ENCODE measurements at places on chromosomes 6 and 20. TPM values are rescaled to one million over a fixed set of nuclear protein-coding genes. Genes with fewer than 3 reads are reported as not detected.

DNA sequence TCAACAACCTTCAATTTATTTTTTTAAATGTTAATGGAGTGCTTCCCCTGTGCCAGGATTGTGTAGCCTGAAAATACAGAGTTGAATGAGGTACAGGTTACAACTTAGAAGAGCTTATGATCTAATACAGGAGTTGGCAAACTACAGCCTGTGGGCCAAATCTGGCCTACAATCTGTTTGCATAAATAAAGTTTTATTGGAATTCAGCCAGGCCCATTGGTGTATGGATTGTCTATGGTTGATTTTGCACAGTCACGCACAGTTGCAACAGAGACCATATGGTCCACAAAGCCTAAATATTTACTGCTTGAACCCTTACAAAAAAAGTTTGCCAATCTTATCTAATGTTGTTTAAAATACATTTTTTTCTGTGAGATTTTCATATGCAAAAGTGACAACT, 177.3 kb upstream of the CCN2 start:
- no peak for DNase-seq

DNA sequence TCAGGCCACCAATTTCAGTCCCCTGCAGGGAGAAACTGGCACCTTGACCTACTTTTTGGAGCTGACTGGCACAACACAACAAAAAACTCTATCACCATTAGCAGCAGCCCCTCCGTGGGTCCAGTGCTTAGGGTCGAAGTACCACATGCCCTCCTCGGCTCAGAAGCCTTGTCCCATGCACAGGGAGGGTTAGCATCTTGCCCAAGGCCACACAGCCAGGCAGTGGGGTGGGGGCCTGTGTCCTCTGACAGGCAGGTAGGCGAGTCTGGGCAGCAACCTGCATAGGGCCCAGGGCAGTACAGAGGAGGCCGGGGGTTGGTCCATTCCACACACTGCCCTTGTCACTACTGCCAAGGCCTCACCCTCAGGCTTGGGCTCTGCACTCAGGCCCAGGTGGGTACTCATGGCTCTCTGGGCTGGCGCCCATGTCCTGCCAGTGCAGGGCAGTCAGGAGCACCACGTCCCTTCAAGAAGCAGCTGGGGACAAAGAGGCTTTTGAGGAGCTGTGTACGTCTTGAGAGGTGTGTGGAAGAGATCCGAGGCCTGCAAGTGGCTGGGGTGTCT, 53.6 kb downstream of the PYGB start:
- no peak for DNase-seq

MUC21 gene
- polyA plus RNA-seq: not detected

- DNase-seq: no peak
Observed at GRCh38 chr6:7053125-7053774, 54.5 kb upstream of the RREB1 start.

ERVFRD-1 gene
- polyA plus RNA-seq: 0.28 TPM

- peak; percentile 97 for DNase-seq
Observed at GRCh38 chr20:45933266-45934045, 1.0 kb upstream of the PCIF1 start.

DACT2 gene
- 1.5 TPM for polyA plus RNA-seq

DNA sequence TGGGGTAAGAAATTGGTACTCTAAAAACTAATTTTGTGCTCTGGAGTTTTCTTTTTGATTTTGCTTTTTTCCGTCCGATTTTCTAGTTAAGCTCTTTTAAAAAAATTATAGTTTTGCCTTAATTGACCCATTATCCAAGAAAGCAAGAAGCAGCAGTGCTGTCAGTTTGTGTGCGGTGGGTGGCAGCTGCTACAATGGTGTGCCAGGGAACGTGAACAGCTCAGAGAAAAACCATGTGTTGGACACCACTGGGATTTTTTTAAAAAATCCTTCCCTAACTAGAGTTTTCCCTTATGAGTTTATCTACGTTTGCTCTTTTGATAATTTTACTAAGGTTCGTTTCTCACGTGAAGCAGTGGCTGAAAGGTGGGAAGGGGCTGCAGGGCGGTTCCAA, 8.0 kb downstream of the MAP3K5 start:
- DNase-seq: no peak

DNA sequence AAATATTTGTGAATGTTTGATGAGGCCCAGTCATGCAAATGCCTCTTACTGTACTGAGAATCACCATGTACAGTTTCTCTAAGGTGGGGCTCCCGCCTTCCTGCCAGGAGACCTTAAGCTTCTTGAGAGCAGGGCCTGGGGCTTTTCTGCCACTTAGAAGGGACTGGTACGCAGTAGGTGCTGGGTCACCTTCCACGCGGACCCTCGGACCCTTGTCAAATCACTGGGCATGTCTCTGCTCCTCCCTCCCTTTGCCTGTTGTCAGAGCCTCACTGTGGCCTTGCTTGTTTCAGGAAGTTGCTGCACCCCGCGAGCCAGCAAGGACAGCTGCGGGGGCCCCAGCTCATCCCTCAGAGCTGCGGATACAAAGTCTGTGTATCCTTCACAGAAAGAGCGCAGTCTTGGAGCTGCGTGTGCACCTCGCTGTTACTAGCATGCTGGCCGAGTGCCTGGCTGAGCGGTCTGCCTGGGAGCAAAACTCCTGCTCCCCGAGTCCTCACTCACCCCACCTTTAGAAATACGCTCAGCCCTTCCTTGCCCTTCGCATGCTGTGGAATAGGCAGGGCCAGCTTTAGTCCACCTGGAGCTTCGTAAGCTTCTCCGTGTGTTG, 30.7 kb upstream of the IRF4 start:
- no peak for DNase-seq

GRCh38 chr6:160952633-160953281, 38.8 kb upstream of the MAP3K4 start:
- peak; percentile 42 for DNase-seq

DNA sequence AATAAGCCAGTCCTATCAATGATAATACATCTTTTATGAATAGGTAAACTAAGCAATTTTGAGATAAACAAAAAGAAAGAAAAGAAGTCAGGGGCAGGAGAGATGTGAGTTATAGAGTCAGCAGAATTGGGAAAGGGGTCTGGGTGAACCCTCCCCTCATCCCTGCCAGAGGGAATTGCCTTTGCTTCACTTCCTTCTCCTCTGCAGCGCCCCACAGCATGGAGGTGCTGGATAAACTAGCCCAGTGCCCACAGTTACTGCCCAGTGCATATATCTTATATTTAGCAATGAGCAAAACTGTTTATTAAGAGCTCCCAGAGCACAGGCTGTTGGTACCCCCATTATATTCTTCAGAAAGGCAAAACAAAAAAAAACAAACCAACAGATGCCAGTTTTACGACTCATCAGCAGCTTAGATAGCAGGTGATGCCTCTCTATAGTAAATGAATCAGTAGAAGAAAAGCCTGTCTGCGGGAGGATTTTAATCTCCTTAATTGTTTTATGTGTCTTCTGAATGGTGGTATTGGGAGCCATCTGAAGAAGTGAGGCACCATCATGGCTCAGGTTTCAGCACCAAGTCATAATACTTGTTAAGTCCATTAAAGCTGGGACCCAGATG, 419.2 kb downstream of the EPM2A start:
- DNase-seq: peak; percentile 2

- DNase-seq: no peak
Observed at GRCh38 chr6:11223286-11223864, 9.1 kb downstream of the NEDD9 start.

GRCh38 chr6:41098366-41098765, 25.6 kb downstream of the NFYA start:
- DNase-seq: no peak

FNDC1 gene
- 0.17 TPM for polyA plus RNA-seq

- DNase-seq: no peak
Observed at GRCh38 chr6:130873746-130874145, 46.5 kb downstream of the SMLR1 start.

GRCh38 chr6:134065706-134066105, 13.3 kb upstream of the SLC2A12 start:
- peak; percentile 82 for DNase-seq

SLC22A7 gene
- 0.14 TPM for polyA plus RNA-seq

C20orf204 gene
- polyA plus RNA-seq: 0.82 TPM

DNA sequence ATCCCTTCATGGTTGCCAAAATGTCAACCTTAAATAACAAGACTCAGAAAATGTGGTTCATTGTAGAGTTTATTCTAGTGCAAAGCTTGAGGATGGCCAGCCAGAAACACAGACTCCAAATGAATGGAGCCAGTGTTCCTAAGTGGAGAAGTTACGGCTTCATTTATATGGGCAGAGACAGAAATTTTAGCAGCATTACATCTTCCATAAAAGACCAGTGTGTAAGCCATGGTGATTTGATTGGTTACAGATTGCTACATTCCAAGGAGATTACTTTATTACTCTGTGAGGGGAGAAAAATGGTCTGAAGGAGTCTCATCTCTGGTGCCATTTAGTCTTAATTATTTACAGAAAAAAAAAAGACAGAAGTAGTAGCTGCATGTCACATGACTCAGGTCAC, 97.8 kb downstream of the OTOR start:
- no peak for DNase-seq

- DNase-seq: no peak
Observed at GRCh38 chr6:158529629-158530028, 30.3 kb upstream of the TMEM181 start.

- DNase-seq: no peak
Observed at GRCh38 chr20:57495978-57496377, 29.0 kb downstream of the CTCFL start.

DNA sequence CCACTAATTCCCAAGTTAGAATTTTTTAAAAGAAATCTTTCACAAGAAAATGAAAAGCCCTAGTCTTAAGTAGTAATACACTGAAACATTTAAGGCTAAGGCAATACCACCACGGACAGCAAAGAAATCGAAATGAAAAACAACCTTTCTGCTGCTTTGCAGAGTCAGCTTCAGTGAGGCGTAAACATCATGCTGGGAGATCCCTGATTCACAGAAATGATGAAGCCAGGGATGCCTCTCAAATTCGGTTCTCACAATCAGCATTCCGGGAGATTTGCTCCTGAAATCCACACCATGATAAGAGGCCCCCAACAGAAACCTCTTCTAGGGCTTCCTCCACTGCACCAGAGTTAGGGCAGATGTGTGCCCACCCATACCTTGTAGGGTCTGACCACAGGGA, 18.6 kb downstream of the RRBP1 start:
- DNase-seq: peak; percentile 32

GRCh38 chr20:61494763-61495575, 242.9 kb downstream of the CDH4 start:
- no peak for DNase-seq

SOX18 gene
- not detected for polyA plus RNA-seq

GRCh38 chr6:134846865-134847264, 103.0 kb downstream of the ALDH8A1 start:
- DNase-seq: no peak

TMEM74B gene
- 1.5 TPM for polyA plus RNA-seq

GPR63 gene
- polyA plus RNA-seq: 5.5 TPM

- DNase-seq: no peak
Observed at GRCh38 chr6:89148016-89148750, 2.3 kb downstream of the PM20D2 start.

RBM12 gene
- polyA plus RNA-seq: 22.3 TPM

- DNase-seq: peak; percentile 9
Observed at GRCh38 chr6:69311888-69312287, 484.9 kb downstream of the LMBRD1 start.

DNA sequence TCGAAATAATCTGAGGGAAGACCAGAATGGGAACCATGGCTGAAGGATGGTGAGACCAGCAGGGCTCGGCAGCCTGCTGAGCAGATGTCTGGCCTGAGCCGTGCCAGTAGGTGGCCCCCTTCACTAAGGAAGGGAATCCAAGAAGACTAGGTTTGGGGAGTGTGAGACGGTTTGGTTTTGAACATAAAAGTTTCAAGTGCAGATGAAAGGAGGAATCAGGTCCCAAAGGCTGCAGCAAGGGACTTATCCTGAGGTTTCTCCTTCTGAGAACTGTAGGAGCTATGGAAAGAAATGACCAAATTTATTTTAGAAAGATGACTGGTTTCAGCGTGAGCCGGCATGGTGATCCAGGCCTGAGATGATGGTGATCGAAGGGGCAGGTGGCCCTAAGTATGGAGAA, 4.6 kb upstream of the OSER1 start:
- DNase-seq: peak; percentile 81

FAXC gene
- polyA plus RNA-seq: 15.2 TPM

DNA sequence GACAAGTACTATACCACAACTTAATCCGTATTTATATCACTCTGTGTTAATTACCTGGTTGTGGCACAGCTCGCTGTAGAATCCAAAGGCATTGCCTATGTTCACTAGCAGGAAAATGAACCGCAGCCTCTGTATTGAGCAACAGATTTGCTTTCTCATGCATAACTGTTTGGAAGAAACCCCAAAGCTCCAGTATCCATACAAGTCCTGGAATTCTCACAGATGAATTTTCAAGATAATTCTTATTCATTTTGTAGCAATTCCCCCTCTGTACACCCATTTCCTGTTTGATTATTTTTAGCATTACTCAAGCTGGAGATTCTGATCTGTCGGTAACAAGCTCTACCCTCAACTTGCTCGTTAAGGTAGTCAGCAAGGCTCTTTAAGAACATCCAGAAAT, 63.5 kb downstream of the STMND1 start:
- no peak for DNase-seq

GRCh38 chr20:52654567-52654966, 317.6 kb upstream of the TSHZ2 start:
- no peak for DNase-seq

AP5S1 gene
- polyA plus RNA-seq: 1.8 TPM

DNA sequence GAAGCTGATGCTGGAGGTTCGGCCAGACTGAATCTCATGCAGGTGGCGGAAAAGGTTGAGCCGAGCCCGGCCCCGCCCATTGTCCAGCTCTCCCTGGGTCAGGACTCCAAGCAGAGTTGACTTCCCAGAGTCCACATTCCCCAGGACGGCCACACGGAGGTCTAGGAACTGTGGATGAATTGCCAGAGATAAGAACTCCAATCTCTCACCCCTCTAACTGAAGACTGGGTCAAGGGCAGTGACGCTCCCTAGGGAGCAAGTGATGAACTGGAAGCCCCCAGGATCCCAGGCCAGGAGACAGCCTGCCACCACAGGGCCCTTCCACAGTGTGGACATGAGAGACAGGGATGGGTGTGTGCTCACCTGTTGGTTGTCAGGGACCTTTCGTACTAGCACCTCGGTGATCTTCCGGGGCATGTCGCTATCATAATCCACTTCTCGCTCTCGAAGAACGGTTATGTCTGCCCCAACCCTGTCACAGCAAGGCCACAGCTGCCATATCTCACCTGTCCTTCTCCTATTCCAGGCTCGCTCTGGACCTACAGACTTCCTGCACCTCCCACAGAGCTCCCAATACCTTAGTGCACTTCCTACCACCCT, 3.6 kb downstream of the GTPBP2 start:
- DNase-seq: no peak
